RWPE1 (cell line): ENCODE measurements at places on chromosomes 2 and 18.

GRCh38 chr2:134482766-134483340 lies 229.0 kb downstream of the MGAT5 start:
- DNase-seq: no peak

GRCh38 chr2:97900806-97901205 lies 94.9 kb downstream of the TMEM131 start:
- DNase-seq: peak; percentile 24

- peak; percentile 12 for DNase-seq
Observed at GRCh38 chr18:44130376-44130942, 550.2 kb upstream of the SETBP1 start.

- DNase-seq: no peak
Observed at GRCh38 chr2:144785253-144785652, 265.3 kb upstream of the ZEB2 start.
